ENCODE measurements at places on chromosomes 2 and 18.

- peak; percentile 92 for DNase-seq
Observed at GRCh38 chr2:56713161-56713676, 529.4 kb downstream of the CCDC85A start.

GRCh38 chr2:217966423-217967070 lies 36.2 kb downstream of the TNS1 start:
- no peak for DNase-seq

GRCh38 chr2:49973917-49974368 lies 819.6 kb upstream of the FSHR start:
- DNase-seq: peak; percentile 13

DNA sequence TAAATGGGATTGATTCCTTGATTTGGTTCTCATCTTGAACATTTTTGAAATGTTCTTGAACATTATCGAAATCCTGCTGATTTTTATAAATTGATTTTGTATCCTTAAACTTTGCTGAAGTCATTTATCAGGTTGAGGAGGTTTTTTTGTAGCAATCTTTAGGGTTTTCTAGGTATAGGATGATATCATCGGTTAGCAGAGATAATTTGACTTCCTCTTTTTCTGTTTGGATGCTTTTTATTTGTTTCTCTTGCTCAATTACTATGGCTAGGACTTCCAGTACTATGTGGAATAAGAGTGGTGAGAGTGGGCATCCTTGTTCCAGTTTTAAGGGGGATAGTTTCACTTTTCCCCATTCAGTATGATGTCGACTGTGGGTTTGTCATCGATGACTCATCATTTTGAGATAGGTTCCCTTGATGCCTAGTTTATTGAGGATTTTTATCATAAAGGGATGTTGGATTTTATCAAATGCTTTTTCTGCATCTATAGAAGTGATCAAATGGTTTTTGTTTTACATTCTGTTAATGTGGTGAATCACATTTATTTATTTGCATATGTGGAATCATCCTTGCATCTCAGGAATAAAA lies 201.5 kb upstream of the ZSWIM2 start:
- DNase-seq: no peak

- peak; percentile 52 for DNase-seq
Observed at GRCh38 chr18:22088996-22089640, 80.3 kb upstream of the GATA6 start.

DNA sequence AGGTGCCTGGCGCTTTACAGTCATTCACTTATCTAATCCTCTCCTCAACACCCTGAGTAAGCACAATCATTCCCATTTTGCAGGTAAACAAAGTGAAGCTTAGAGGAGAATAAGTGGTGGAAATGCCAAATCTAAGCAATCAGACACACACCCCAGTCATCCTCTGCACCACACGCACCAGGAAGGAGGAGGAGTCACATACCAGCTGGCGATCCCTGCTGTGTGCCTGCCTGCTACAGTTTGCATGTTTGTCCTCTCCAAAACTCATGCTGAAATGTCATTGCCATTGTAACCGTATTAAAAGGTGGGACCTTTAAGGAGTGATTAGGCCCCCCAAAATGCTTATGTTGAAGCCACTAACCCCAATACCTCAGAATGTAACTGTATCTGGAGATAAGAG lies 93.7 kb downstream of the LOXHD1 start:
- DNase-seq: no peak

GRCh38 chr2:235493402-235493774 lies 455 bp upstream of the AGAP1 start:
- DNase-seq: no peak

- no peak for DNase-seq
Observed at GRCh38 chr2:101255501-101255900, 2.8 kb downstream of the CNOT11 start.

DNA sequence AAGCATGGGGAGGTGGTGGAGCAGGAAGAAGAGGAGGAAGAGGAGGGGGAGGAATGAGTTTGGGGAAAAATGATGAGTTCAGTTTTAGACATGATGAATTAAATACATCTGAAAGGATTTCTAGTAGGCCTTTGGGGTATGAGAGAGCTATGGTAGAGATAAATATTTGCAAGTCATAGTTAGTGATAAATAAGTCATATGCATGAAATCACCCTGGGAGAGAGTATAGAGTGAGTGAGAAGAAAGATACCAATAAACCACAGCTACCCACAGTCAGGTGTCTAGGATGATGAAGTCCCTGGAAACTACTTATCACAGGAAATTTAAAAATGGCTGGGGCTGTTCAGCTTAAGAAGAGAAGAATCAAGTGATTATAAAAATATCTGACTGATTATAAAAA lies 240.5 kb downstream of the RDH14 start:
- DNase-seq: no peak

DNA sequence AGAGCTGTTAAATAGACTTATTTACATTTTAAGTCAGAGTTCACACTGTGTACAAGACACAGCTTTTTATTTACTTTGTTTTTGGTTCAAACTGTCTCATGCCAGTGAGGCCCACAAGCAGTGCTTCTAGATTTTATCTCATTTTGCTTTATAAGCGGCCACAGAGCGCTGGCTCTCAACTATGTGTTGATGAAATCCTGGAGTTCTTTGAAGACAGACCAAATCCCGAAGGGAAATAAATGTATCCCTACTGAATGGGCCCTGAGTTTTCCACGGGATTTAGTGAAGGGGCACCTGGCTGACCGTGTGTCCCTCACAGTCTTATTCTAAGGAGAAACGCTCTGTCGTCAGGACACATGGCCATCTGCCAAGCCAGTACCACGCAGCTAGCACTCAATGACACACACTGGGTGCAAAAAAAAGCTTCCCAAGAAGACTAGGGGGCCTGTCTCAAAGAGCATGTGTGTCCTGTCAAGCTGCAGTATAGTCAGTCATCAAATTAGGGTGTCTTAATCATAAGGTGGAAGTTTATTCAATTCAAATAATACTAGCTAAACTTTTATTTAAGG lies 23.4 kb downstream of the LYPD1 start:
- DNase-seq: no peak

DNA sequence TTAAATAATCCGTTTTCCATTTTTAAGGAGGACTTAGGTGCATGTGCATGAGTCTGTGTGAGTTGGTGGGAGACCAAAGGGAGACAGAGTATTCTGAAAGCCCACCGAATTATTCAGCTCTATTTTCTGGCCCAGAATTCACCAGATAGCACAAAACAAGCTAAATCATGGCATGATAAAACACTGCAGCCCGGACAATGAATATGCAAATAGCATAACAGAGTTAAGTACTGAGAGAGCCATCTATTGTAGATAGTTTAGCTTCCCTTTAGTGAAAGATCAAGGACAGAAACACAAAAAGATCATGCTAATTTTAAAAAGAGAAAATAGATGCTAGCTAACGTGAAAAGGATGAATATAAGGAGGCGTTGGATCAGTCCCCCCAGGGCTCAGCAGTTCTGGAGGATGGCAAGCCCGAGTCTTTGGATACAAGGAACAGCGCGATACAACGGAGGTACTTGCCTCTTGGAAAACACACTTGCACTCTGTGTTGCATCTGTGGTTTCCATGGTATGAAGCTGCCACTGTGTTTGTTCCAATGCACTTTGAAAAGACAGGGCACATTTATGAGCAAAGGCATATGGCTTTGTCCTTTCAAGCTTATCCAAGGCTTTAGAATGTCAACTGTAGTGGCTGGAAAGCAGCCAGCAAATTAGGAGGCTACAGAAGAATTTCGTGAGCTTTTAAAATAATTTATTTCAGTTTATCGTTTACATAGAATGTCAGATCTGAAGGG lies 119.9 kb downstream of the LYPD1 start:
- no peak for DNase-seq

DNA sequence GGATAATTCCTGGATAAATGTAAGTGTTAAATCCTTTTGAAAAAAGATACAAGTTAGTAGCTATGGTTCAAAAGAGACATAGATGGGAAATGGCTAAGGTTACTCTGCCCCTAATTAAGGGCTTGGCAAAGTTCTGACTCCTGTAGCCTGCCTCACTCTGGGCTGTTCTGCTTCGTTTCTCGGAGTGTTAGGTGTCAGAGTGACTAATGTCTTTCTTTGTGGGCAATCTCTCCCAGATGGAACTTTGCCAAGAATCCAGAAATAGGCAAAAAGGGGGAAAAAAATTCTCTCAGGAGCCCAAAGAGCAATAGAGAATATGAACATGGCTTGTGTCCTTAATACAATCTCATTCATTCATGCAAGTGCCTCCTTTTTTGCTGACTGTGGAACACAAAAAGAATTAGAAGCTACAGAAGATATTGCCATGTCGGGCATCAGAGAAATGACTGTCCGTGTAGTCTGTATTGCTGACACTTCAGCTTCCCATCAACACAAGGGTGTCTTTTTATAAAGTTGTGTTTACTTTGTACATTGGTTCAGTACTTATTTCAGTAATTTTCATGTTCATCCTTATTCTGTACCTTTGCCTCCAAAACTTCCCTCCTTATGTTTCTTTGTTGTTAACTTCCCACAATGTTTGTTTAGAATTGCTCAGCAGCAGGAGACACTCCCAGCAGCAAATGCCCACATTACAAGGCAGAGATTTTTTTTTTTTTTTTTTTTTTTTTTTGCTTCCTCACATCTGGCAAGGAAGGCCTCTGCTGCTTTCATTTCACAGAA lies 134.0 kb downstream of the FTCDNL1 start:
- DNase-seq: no peak

- peak; percentile 6 for DNase-seq
Observed at GRCh38 chr2:211367293-211367692, 810.9 kb downstream of the CPS1 start.

GRCh38 chr18:2893676-2894075 lies 46.9 kb downstream of the EMILIN2 start:
- no peak for DNase-seq

GRCh38 chr2:226427538-226428307 lies 371.9 kb downstream of the IRS1 start:
- DNase-seq: no peak

DNA sequence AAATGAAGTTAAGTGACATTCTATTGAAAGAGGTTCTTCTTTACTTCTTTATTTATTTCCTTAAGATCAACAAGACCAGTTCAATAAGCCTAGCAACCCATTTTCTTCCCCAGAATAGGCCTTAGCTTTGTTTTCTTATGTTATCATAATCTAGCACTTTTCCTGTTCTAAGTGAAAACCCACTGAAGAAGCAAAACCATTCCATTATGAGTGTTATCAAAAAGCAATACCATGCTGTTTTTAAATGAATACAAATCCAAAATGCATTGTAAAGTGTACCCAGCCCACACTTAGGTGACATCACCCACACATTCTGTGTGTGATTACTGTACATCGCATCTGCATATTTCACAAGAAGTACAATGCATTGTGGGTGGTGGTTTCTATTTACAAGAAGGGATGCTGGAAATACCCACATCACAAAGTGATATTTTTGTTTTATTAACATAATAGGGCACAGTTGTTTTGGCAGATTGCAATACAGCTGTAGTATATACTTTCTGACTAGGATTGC lies 679.5 kb downstream of the KCNJ3 start:
- DNase-seq: no peak

GRCh38 chr18:9215221-9215933 lies 78.8 kb downstream of the ANKRD12 start:
- DNase-seq: no peak

DNA sequence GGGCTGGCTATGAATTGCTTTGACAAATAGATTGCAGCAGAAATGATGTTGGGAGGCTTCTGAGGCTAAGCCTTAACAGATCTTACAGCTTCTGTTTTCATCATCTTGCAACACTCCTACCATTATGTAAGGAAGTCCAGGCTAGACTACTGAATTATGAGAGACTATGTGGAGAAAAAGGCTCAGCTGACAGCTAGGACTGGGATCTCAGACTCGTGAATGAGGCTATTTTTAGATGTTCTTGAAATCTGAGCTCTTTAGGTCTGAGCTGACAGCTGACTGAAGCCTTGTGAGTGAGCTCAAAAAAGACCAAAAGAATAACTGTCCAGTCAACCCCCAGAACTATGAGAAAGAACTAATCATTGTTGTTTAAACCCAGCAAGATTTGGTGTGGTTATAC lies 70.3 kb downstream of the VWC2L start:
- DNase-seq: peak; percentile 93

GRCh38 chr18:26228562-26229260 lies 2.5 kb downstream of the TAF4B start:
- DNase-seq: no peak

DNA sequence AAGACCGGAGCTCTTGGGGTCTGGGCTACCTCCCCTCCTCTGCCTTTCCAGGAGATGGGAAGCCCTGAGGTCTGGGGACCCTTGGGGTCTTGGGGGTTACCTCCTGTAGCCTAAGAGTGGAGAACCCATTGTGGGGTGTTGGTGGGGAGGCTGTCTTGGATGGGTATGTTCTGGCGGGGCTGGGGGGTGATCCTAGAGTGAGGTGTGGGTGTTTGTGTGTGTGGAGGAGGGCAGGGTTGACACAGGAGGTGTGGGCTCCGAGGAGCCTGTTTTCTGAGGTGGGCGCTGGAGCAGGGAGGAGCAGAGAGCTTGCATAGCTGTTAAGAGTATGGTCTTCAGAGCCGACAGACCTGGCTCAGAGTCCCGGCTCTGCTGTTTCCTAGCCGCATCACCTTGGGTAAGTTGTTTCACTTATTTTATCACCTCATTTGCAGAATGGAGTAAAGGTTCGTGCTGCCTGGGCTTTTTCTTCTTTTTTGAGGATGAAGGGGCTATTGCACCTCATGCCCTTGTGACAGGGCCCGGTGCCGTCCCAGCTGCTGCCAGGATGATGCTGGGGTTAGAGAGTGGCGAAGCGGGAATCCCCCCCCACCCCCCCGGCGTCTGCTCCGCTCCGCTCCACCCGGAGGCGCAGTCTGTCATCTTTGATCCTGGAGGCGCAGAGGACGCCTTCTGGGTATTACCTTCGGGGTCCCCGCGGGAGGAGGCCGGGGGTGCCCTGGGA lies 17.2 kb downstream of the TET3 start:
- no peak for DNase-seq
